Nasal cavity respiratory epithelium epithelial cell of viscerocranial mucosa (primary cell): ENCODE measurements at places on chromosomes 6 and 20. TPM values are rescaled to one million over a fixed set of nuclear protein-coding genes. Genes with fewer than 3 reads are reported as not detected.

Gene NOTCH4
- total RNA-seq, result 0.28 and 0.34 TPM in 2 replicates

Gene MCCD1
- total RNA-seq, result not detected in 2 replicates

Gene HAO1
- not detected in 2 replicates for total RNA-seq

Gene OR2J3
- total RNA-seq, result not detected in 2 replicates

Gene PTPRK
- total RNA-seq, result 74.5 and 191 TPM in 2 replicates

Gene FOXC1
- 6.2 and 6.9 TPM in 2 replicates for total RNA-seq

Gene ATP6V1G2
- 0.28 and 0.34 TPM in 2 replicates for total RNA-seq

Gene LAMA2
- 0.21 and 0.68 TPM in 2 replicates for total RNA-seq

Gene TTK
- 0.14 and 0.34 TPM in 2 replicates for total RNA-seq

Gene PRDM13
- total RNA-seq, result not detected in 2 replicates

Gene TAAR1
- not detected in 2 replicates for total RNA-seq

Gene PTK7
- total RNA-seq, result 68.4 and 143 TPM in 2 replicates

Gene PAX1
- not detected in 2 replicates for total RNA-seq

Gene TSBP1
- total RNA-seq, result not detected in 2 replicates

Gene NECAB3
- 8.2 and 10.5 TPM in 2 replicates for total RNA-seq

Gene OR2B6
- not detected in 2 replicates for total RNA-seq

Gene HMGCLL1
- 0.07 TPM in 1 of 2 replicates, not detected in the other for total RNA-seq

Gene WDR27
- 14.4 and 31.0 TPM in 2 replicates for total RNA-seq

Gene DEFB129
- not detected in 2 replicates for total RNA-seq

Gene VPS16
- 22.9 and 25.3 TPM in 2 replicates for total RNA-seq

Gene MAS1
- total RNA-seq, result not detected in 2 replicates

Gene ZSWIM3
- 3.1 and 4.6 TPM in 2 replicates for total RNA-seq

Gene MMP24
- total RNA-seq, result under 0.01 and 0.07 TPM in 2 replicates

Gene RBPJL
- total RNA-seq, result not detected in 2 replicates

Gene IYD
- not detected in 2 replicates for total RNA-seq

Gene OPRM1
- total RNA-seq, result not detected in 2 replicates

Gene CMTR1
- total RNA-seq, result 22.9 and 27.7 TPM in 2 replicates

Gene KAT14
- 14.0 and 22.5 TPM in 2 replicates for total RNA-seq

Gene GPR31
- not detected in 2 replicates for total RNA-seq

Gene SGK2
- under 0.01 and 0.93 TPM in 2 replicates for total RNA-seq

Gene FAM209B
- total RNA-seq, result under 0.01 TPM in 1 of 2 replicates, not detected in the other

Gene MBOAT1
- total RNA-seq, result 10.0 and 35.2 TPM in 2 replicates

Gene MTG2
- 19.9 and 21.2 TPM in 2 replicates for total RNA-seq

Gene OPN5
- under 0.01 TPM in 1 of 2 replicates, not detected in the other for total RNA-seq

Gene TSHZ2
- total RNA-seq, result 1.0 and 8.8 TPM in 2 replicates
